H54 (cell line): ENCODE measurements at places on chromosomes 1 and 21.

DNA sequence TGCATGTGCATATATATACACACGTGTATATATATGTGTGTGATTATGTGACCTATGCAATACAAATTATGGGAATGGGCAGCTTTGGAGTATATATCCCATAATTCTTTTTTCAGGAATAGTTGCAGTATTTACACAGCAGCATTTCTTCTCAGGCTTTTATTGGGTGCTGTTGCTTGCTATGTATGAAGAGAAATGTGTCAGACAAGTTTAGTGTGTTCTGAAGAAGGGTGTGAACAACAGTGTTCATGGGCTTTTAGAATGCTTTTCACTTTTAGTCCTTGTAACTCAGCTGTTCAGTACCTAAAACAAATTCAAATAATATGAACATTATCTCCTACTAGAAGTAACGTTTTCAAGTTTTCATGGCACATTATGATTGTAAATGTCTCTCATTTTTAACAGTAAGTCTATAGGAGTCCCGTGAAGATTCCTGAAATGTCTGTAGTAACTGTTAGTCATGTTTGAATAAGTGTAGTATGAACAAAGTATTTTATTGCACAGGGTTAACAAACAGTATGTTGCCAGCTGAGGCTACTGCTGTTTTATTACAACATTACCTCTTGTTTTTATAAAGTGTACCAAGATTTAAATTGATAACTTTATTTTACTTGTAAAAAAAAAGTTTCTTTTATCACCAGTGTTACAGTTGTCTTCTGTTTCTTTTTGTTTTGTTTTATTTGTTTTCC, 42.5 kb downstream of the TMED5 start:
- no peak for DNase-seq

GRCh38 chr1:31733389-31734219, 29.8 kb upstream of the COL16A1 start:
- DNase-seq: no peak

DNA sequence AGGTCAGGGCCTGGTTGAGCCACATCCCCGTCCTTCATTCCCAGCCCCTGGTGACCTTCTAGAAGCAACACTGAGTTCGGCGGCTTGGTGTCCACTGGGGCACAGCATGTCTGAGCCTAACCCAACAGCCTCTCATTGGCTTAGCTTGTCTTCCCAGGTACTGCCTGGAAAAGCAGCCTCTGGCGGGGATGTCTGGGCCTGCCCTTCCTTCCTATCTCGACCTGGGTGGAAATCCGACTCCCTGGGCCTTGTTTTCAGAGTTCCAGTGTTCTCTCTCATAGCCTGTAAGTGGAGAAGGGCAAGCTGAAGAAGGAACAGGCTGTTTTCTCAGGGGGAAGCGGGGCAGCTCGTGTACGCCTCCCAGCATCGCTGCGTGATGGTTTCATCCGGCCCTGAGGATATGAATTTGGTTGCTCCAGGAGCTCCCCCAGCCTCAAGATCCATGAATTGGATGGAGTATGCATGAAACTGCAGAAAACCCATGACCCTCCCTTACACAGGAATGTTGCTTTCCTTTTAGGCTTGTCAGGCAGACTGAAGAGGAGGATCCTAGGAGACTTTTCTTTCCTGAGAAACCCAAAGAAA, 116.5 kb upstream of the IRF2BP2 start:
- DNase-seq: no peak

- DNase-seq: no peak
Measured at GRCh38 chr21:25491267-25491666, 116.0 kb downstream of the MRPL39 start.

GRCh38 chr1:239861985-239862384, 229.7 kb upstream of the FMN2 start:
- DNase-seq: no peak

DNA sequence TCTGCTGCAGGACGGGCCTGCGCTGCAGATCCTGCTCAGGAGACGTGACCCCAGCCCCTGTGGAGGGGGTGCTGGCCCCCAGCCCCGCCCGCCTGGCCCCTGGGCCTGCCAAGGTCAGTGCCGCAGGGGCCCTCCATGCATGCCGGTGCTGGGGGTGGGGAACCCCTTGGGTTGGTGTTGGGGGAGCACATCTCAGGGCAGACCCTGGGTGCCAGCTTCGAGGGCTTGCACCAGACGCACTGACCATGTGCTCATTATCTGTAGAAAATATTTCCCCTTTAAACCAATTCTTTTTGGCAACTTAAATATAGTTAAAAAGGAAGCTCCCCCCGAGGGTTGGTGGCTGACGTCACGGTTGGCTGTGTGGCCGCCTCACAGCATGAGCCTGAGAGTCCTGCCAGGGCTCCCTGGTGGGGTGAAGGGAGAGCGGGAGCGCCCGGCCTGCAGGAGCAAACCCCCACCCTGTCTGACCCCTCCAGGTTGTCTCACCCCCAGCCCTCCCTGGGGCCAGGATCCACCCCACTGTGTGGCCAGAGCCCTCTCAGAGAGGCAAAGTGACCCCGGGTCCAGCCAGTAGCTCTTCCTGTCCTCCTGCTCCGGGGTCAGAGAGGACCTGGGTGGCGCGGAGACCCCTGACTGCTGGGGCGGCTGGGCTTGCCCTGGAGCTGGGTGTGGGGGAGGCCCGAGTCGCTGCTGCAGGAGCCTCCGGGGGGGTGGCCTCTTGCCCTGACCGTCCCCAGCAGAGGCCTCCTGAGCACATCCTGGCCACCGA, 5.3 kb upstream of the PFKL start:
- DNase-seq: peak; percentile 95

DNA sequence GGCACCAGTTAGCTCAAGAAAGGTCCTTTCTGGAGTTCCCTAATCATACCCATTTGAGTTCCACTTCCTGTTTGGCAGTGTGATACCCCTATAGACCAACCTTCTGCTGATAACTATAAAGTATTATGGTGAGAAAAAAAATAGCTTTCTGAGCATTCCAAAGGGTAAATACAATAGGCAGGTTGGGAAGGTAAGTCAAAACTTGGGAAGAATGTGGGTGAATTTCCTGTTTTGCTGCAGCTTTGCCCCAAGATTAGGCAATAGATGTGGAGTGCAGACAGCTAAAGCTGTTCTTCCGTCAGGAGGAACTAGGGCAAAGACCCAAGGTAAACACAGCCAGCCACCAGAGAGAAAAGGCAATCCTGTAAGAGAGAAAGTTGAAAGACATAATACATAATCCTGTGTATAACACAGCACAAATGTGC, 49.9 kb upstream of the GUCA2A start:
- DNase-seq: no peak

DNA sequence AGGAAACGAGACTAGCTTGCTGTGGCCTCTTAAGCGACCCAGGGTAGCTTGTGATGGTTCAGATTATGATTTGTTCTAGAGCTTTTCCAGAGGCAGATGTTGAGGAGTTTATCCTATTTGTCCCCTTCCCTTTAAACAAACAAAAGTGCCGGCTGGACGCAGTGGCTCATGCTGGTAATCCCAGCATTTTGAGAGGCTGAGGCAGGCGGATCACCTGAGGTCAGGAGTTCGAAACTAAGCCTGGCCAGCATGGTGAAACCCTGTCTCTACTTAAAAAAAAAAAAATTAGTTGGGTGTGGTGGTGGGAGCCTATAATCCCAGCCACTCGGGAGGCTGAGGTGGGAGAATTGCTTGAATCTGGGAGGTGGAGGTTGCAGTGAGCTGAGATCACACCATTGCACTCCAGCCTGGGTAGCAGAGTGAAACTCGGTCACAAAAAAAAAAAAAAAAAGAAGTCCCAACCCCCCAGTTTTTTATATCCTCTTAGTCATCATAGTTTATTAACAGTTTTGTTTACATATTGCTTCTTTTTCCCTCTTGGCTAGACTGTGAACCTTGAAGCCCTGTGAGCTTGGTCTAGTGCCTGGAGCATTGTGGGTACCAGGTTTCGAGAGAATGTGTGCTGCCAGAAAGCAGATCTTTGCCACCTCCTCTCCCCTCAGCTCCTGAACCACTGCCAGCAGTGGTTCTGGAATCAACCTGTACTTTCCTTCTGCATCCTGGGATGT, 29.8 kb downstream of the MAPKAPK2 start:
- no peak for DNase-seq

DNA sequence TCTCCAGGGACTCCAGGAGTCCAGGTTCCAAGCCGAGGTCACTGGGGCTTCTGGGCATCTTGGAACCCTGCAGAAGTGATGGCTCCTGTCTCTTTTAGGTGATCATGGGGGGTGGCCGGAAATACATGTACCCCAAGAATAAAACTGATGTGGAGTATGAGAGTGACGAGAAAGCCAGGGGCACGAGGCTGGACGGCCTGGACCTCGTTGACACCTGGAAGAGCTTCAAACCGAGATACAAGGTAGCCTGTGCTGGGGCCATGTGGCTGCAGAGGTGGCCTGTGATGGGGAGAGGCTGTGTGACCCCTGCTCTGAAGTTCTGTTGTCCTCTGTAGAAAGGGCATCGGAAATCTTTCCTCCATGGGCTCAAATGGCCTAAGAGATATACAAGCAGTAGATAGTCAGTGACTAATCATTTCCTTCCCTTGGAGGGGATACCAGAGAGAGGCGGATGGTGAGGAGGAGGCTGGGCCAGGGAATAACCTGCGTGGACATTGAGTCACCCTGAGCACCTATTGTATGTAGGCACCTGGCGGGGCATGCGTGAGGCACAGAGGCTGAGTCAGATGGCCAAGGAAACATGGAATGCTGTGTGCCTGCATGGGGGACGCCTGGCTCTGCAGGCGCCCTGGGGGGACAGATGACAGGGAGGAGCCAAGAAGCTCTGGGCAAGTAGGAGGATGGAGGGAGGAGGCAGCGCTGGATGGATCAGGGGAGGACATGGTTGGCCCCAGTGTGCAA, 59.0 kb downstream of the ALPL start:
- DNase-seq: no peak

DNA sequence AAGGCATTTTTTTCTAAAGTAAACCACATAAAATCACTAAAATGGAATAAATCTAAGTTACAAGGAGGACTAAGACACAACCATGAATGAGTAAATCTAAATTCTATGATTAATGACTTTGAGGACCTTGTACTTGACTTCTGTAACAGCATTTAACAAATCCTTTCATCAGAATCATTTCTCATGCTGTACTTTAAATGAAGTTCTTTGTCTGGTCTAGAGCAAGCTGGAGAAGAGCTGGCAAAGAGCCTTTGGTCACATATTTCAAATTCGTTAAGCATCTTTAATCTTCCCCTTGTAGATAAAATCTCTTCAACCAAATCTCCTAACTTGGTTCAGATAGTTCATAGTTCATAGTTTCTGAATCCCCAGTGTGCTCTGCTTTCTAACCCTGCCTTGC, 405.4 kb downstream of the PTPRC start:
- DNase-seq: no peak

DNA sequence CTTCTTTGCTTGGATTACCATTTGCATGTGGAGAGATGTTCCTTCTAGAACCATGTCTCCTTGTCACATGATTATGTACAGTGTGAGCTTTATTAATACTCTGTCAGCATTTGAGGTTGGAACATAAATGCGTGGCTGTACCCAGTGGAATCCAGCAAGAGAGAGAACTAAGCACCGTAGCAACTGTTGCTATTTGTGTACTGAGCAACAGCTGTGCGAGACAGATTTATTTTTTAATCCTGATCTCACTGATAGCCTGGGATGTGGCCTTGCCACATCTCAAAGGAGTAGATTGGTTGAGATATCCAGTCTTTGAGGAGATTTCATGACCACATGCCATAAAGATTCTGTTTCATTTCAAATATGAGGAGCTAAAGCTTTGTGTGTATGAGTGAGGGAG, 43.4 kb downstream of the KIF1B start:
- no peak for DNase-seq

GRCh38 chr1:27365372-27366112, 1.2 kb downstream of the MAP3K6 start:
- DNase-seq: peak; percentile 86

DNA sequence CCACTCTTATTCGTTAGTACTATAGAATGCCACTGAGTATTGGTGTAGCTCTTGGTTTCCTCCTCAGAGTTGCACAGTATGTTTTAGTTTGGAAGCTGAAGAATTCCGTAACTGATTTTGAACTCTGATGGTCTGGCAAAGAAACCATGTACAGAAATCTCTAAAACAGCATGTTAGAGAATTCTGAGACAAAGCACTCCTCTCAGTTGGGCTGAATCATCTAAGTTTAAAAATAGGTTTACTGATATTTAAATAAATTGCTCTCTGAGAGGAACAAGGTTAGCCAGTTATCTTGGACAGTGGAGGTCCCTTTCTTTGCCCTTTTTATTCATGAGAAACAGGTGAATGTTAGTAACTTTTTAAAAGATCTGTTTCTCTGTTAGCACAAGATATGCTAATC, 43.8 kb downstream of the NCF2 start:
- no peak for DNase-seq

DNA sequence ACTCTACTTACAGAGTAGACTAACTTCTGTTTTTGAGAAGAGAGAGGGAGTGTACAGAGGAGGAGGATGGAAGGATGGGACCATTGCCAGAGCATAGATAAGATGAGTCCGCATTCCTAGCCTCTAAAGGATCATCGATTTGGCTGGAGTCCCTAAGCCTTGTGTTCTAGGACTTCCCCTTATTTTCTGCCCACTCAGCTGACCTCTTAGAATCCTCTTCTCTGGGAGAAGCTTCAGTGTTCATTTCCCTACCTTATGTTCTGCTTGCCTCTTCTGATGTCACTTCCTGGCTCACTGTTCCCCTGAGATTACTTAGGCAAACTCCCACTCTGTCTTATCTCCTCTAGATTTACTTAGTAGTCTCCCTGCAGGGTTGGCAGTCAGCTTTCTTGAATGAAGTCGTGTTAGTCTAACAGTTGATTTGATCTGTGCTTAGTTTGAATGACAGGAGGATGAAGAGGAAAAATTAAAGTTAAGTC, 156.7 kb downstream of the SYT2 start:
- no peak for DNase-seq

GRCh38 chr21:45140346-45140940, 66.1 kb downstream of the ADARB1 start:
- DNase-seq: peak; percentile 90

GRCh38 chr1:7471836-7472235, 299.3 kb upstream of the VAMP3 start:
- DNase-seq: peak; percentile 17

DNA sequence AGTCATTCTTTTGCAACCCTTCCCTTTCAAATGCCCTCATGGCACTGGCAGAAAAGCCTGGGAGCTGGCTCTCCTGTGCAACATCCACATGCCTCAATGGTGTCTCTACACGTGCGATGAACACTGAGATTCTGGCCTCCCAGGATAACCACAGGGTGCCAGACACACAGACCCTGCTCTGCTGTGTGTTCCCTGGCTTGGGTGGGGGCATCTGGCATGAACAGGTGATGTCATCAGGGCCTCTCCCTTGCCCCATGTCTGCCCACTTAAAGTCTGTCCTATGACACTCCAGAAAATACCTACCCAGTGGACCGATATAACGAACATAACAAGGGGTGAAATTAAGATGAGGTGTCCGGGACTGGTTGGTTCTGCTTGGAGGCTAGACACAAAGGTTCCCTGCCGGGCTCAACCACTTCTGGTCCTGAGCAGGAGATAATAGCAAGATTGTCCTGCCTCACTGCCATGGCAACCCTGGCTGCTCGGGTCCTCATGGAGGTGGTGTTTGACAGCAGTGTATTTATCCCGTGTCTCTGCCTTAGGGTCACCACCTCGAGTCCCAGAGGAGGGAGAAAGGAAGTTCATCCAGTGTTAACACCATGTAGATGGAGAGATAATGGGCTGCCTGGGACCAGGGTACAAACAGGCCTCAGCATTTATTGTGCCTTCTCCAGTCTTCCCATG, 19.3 kb downstream of the INSRR start:
- DNase-seq: no peak
